ENCODE measurements at places on chromosomes 2 and 18.

DNA sequence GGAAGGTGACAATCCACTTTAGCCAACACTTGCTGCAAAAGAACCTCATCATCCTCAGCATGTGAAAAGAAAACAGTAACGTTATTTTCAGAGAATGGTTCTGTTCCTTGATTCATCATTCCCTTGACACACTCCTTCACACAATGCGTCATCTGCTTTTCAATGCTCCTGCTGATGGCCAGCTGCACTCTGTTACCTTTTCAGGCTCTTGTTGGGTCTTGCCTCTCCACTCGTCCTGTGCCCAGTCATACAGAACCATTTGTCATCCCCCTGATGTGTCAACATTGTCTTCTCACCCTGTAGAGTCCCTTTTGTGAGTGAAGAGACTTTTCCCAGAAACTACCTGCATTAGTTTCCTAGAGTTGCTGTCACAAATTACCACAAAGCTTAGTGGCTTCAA lies 12.2 kb upstream of the DTNA start:
- no peak for DNase-seq

- no peak for DNase-seq
Observed at GRCh38 chr2:59389240-59389639, 1148.1 kb upstream of the FANCL start.

- no peak for DNase-seq
Observed at GRCh38 chr18:28176698-28176947, 307 bp downstream of the CDH2 start.

DNA sequence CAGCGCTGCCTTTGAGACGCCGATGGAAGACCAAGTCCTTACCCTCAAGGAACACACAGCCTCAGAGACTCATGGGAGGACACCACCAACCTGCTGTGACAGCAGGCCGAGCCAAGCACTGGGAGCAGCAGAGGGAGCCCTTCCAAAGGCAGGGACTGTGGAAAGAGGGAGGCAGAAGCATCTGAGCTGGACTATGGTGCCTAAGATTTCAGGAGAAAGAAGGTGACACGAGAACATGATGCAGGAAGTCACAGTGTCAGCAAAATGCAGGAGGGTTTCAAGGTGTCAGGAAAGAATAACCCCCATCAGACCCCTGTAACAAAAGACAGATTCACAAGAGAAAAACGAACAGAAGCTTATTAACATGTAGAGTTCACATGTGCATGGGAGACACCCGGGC lies 24.2 kb upstream of the COX7A2L start:
- DNase-seq = no peak

GRCh38 chr2:65053199-65053598 lies 3.0 kb upstream of the CEP68 start:
- DNase-seq = no peak

DNA sequence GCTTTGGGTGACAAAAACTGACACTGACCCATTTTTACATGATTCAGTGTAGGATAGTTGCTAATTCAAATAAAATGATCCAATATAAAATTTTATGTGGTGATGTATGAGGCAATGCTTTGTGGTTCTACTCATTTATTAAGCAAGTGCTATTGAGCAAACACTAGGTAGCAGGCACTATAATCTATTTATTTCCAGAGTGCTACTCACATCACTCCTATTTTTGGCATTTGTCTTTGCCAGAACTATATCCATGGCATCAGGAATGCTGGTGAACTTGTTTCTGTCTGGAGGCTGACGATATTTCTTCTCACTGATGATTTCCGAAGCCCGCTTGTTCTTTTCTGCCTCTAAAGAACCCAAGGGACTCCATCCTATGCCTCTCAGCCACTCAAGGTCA lies 84.3 kb downstream of the NEB start:
- DNase-seq = no peak

- DNase-seq = no peak
Observed at GRCh38 chr2:48668992-48669391, 51.3 kb downstream of the GTF2A1L start.

DNA sequence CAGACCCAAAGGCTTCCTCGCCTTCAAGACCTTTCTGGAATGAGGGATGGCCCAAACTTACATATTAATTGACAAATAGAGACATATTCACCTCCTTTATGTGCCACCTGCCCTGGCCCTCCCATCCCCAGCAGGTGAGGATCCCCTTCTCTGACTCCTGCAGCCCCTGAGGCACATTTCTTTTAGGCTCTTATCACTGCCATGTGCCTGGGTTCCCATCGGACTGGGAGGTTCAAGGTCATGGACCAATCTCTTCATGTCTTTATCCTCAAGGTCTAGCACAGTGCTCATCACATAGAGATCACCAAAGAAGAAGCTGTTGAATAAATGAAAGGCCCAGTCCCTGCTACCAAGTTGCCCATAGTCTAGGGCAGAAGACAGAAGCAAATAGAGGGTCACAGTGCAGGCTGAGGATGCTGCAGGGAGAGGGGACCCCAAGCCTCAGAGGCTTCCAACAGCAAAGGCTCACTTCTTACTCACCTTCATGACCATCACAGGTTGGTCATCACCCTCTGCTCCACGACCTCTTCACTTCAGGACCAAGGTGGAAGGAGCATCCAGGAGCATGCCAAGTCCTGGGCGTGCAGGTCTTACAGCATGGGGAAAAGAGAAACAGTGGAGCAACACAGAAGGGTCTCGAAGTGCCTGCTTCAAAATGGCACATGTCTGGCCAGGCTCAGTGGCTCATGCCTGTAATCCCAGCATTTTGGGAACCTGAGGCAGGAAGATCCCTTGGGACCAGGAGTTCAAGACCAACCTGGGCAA lies 193.9 kb downstream of the SMAD2 start:
- no peak for DNase-seq

DNA sequence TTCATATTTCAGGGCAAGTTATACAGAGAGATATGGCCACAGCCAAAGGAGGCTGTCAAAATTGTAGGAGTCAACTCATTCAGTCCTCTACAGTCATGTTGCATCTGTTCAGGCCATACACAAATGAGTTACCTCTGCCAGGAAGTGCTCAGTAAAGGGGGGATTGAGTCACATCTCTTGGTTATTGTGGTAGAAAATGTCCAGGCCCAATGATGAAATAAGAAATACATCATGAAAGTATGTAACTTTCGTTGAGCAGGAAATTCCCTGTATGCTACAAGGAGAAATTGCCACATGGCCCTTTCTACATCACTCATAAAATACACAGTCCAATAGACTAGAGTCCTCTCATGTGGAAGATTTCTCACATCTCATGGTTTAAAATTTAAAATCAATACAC lies 103.9 kb upstream of the COL3A1 start:
- DNase-seq = no peak

- peak; percentile 74 for DNase-seq
Observed at GRCh38 chr2:186887107-186888090, 38.4 kb upstream of the ZSWIM2 start.

- DNase-seq = no peak
Observed at GRCh38 chr18:10121786-10122515, 208.1 kb downstream of the VAPA start.

GRCh38 chr18:7567474-7568425 lies 634 bp downstream of the PTPRM start:
- DNase-seq = peak; percentile 43

- DNase-seq = no peak
Observed at GRCh38 chr2:197853549-197853948, 49.2 kb downstream of the PLCL1 start.

- no peak for DNase-seq
Observed at GRCh38 chr2:156562124-156562523, 125.9 kb downstream of the GPD2 start.

DNA sequence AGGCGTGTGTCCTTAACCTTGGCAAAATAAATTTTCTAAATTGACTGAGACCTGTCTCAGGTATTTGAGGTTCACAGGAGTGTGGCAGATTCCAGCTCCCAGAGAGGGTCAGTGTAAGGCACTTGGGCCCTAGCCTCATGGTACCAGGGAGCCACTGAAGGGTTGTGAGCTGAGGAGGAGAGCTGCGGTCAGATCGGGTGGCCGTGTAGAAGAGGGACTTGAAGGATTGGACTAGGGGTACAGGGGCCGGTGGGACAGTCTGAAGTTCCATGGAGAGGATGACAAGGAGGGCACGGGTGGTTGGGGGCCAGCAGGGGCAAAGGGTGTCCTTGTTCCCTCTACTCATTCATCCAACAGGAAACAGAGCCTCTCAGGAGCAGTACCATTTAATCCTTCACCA lies 327.0 kb upstream of the HS6ST1 start:
- no peak for DNase-seq

DNA sequence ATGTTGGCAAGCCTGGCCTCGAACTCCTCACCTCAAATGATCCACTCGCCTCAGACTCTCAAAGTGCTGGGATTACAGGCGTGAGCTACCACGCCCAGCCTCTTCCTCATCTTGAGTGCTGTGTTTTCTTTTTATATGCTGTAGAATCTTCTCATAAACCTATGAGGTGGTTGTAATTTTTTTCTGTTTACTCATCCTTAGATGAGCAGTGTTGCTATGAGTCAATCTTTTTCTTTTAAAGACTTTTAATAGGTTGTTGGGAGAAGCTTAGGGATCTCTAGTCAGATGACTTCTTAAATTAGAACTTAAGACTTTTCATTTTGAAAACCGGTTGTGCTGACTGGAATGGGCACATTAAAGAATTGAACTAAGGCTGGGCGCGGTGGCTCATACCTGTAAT lies 8.7 kb upstream of the AAK1 start:
- DNase-seq = no peak

DNA sequence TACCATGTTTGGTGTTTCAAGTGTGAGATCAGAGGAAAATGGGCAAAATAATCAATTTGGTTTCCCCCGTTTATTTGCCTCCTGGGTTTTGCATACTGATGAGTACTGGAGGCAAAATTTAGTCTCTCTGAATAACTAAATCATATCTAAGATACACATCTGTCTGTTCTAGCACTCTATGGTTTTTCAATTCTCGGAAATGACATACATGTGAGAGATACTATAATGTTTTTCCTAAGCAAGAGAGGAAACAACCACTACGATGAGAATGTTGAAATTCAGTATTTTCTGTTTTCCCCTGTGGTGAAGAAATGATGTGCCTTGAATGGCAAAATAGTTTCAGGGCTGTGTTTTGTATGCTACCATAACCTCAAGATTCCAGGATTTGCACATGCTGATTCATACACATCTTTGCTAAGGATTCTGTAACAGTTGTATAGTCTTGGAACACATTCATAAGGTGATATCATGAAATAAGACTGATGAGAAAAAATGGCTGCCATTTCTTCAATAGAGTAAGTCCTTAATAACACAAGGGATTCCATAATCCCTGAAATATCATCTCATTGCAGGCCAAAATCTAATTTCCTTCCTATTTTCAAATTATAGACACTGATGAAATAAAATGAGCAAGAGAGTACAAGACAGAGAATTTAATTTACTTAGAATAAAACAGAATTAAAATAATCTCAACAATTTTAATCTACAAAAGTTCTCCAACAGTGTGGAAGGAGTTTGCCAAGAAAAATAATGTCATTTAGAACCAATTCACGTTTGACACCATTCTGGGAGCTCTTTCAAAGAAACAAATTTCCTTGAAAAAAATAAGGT lies 316.6 kb downstream of the FIGN start:
- no peak for DNase-seq

DNA sequence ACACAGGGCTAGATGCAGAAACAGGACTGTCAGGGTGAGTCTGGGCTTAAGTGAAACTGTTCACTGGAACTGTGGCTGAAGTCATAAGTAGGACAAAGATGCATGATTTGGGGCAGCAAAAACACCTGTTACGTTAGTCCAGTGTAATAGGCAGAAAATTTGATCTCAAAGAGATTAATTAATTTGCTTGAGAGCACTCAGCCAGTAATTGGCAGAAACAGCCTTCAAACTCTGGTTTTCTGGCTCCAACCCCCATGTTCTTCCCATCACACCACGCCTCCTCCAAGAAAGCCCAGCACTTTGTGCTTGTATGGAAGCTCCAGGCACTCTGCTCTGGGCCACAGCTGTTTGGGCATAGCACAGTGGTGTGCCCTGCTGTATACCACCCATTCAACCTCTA lies 54.0 kb downstream of the CNTNAP5 start:
- no peak for DNase-seq

- no peak for DNase-seq
Observed at GRCh38 chr2:205903549-205904129, 182.3 kb downstream of the INO80D start.

DNA sequence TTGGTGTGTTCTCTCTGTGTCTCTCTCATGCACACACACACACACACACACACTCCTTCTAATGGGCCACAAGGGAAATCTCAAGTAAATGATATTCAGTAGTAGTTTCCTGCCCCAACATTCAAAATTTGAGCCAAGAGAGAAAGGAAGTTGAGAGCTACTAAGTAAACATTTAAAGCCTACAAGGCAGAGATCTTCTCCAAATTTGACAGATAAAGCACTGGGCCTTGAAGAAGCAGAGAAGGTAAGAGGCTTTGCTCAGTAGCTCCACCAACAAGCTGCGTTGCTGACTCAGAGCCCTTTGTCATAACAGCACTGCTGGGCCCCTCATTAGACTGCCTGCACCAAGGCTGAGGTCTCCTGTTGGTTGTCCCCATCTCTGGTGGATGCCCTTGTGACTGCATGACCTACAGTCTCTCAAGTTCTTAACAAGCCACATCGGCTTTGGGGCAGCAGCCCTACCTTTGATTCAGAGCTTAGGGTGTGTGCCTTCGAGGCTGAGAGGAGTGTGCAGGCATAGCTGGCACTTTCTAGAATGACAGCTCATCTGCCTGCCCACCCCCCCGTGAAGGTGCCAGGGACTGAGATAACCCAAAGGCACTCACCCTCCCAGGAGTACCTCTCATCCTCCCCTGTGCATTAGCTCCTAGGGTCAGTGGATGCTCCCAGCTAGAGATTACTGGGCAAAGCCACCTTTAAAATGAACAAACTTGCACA lies 32.3 kb upstream of the NEB start:
- no peak for DNase-seq

- no peak for DNase-seq
Observed at GRCh38 chr2:150247481-150247880, 240.0 kb downstream of the RND3 start.

- DNase-seq = no peak
Observed at GRCh38 chr2:229205704-229206103, 65.4 kb downstream of the PID1 start.

GRCh38 chr2:24228470-24228869 lies 53.6 kb downstream of the FAM228A start:
- no peak for DNase-seq

GRCh38 chr2:118549503-118549902 lies 297.9 kb downstream of the EN1 start:
- DNase-seq = no peak

DNA sequence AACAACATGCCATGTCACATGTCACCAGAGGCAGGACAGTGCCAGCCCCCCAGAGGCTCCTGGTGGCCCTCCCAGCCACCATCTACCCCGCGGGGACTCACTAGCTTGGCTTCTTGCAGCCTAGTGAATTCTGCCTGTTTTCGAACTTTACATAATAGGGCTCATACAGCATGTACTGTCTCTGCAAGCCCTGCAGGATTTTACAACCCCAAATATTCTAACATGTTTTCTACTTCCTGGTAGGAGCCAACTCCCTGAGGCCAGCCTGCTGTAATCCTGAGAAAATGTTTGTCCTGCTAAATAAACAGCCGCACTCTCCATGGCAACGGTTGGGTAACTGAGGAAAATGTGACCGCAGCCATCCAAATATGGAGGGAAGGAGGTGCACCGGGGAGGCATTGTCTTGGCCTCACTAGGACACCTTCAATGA lies 2.7 kb downstream of the PER2 start:
- DNase-seq = peak; percentile 86

- no peak for DNase-seq
Observed at GRCh38 chr2:175233135-175233719, 51.7 kb upstream of the ATP5MC3 start.

GRCh38 chr2:9736021-9736420 lies 105.2 kb upstream of the YWHAQ start:
- DNase-seq = no peak

- peak; percentile 37 for DNase-seq
Observed at GRCh38 chr2:236512902-236513435, 56.7 kb upstream of the ACKR3 start.

- no peak for DNase-seq
Observed at GRCh38 chr2:203450561-203450960, 84.5 kb downstream of the RAPH1 start.

All from uterus (tissue), 4 donors.